Activated CD4-positive, alpha-beta T cell treated with anti-CD3 and anti-CD28 coated beads, Interleukin-2, amount 50 U/mL, for 24 hours (primary cell): ENCODE measurements at places on chromosomes 11 and 22.
A peak's percentile ranks its signal among the peaks of the same experiment; 100 is the strongest.

- no peak for DNase-seq
Observed at GRCh38 chr11:2305788-2306451, 4.1 kb downstream of the TSPAN32 start.

DNA sequence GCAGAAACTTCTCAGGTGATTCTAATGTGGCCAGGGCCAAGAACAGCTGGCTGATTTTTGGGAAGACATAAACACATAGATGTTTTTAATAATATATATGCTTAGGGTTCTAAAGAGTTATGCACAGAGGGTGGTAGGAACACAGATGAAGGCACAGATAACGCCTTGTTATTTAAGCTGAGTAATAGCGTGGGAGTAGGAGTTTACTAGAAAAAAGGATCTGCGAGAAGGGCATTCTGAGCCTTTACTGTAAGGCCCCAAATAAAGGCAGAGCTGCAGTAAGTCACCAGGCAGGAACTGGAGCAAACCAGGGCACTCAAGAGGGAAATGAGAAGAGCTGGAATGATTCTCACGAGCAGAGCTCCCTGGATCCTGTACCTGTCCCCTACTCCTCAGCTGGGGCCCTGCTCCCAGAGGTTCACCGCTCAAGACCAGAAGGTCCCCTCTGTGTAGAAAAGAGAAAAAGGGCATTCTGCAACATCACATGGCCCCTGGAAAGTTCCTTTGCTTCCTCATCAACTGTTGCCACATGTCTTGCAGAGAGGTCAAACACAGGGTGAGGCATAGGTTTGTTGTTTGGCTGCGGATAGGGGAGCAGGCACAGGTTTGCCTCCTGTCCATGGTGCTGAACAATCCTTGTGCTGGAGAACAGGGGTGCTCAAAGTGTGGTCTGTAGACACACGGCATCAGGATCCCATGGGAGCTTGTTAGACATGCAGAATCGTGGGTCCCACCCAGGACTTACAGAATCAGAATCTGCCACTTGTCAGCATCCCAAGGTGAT lies 125.7 kb downstream of the TENM4 start:
- no peak for DNase-seq

- DNase-seq = no peak
Observed at GRCh38 chr22:31185056-31185455, 25.1 kb downstream of the RNF185 start.

DNA sequence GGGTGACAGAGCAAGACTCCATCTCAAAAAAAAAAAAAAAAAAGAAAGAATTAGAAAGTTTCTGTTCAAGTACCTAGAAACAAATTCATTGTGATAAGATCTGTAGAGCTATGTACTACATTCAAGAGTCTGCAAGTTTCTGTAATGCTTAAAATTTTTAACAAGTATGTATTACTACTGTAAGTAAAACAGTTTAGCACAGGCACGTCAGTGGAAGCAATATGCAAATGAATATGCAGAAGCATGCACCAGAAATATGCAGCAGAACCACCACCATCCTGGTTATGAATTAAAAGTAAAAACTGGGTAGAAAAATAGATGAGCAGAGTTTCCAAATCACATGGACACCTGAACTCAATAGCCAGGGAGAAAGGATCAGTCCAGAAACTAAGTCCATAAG lies 19.3 kb downstream of the SBF2 start:
- DNase-seq = no peak

GRCh38 chr11:35211952-35212351 lies 73.0 kb downstream of the CD44 start:
- DNase-seq = no peak

- no peak for DNase-seq
Observed at GRCh38 chr22:43409800-43410199, 2.0 kb upstream of the MPPED1 start.

GRCh38 chr11:67282876-67283371 lies 6.2 kb upstream of the ANKRD13D start:
- no peak for DNase-seq

DNA sequence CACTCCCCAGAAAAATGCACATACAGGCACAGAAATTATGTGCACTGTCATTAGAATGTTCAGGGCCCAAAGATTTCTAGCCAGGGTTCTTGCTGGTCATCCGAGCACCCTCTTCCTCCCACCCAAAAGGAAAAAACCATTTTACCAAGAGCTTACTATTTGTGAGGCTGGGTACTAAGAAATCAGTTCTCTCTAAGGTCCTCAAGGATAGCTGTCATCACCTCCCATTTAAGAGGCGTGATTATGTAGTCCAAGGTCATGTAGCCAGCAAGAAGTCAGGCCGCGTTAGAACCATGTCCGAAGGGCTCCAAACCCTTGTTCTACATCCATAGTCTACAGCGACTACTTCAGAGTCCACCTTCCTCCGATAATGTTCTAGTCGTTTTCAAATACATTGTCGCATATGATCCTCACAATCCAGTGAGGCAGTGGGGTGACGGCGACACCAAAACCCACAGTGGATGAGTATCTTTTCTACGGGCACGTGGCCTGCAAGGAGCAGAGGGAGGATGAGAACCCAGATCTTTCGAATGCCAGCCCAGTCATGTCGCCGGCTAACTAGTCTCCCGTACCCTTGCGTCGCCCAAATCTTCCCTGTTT lies 634 bp downstream of the TIMM8B start:
- DNase-seq = peak; percentile 34
